ENCODE measurements at places on chromosomes 12 and 14.

GRCh38 chr12:49335955-49336644 lies 888 bp downstream of the C1QL4 start:
- DNase-seq: no peak

GRCh38 chr14:84095681-84096080 lies 1434.3 kb upstream of the FLRT2 start:
- DNase-seq: no peak

GRCh38 chr14:50823762-50824636 lies 7.0 kb downstream of the NIN start:
- DNase-seq: no peak

DNA sequence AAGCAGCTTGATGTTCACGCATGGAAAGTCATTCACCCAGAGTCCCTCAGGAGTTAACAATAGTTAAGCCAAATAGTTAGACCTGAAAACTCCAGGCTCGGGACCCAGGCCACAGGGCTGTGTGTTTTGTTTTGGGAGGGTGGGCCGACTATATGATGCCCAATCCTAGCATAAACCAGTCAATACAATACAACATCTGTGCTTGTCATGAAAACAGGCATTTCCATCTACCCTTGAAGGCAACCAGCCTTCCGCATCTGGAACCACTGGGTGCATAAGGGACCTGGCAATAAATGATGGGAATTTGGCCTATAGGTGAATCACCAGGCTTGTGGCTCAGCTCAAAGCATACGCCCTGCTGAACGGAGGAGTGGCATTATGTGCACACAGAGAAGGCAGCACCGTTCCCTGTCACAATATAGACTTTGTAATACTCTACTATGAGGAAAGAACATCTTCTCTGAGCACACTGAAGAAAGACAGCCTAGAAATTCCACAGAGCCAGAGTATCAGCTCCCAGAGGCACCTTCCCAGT lies 91.0 kb upstream of the FOXN3 start:
- DNase-seq: no peak

- DNase-seq: no peak
Measured at GRCh38 chr14:96917442-96917963, 120.3 kb downstream of the VRK1 start.

GRCh38 chr14:78530078-78530477 lies 359.9 kb downstream of the NRXN3 start:
- peak; percentile 9 for DNase-seq

GRCh38 chr14:22994762-22995275 lies 12.5 kb upstream of the AJUBA start:
- DNase-seq: peak; percentile 75

DNA sequence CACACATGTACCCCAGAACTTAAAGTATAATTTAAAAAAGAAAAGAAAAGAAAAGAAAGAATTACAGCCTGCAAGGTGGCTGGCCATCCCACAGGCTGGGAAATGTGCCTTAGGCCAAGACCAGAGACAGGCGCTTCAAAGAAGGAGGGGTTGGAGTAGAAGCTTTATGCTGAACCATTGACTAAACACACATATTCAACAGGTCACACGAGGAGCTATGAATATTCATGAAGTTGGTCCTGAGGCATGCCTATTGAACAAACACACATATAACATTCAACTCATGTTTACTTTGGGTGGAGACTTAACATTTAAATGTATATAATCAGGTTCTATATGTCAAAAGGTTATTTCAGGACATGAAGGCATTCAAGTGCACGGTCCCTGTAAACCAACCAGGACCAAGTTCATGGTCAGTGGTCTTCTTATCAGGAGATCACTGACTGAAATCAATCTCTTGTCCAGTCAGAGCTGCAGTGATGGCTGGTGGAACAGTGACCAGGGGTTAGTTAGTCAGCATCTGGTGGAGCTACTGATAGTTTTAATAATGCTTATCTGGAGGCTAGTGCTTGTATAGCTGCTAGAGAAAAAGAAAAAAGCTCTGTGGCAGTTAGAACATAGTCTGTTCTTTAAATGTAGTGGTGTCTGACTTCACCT lies 35.6 kb upstream of the ITPR2 start:
- no peak for DNase-seq

DNA sequence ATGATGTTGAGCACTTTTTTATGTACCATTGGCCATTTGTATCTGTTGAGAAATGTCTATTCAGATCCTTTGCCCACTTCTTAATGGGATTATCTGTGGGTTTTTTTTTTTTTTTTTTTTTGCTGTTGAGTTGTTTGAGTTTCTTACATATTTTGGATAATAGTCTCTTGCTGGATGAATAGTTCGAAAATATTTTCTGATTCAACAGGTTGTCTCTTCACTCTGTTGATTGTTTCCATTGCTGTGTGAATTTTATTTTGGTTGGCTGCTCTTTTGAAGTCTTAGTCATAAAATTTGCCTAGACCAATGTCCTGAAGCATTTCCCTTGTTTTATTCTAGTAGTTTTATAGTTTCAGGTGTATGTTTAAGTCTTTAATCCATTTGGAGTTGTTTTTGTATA lies 64.5 kb downstream of the CAND1 start:
- DNase-seq: no peak

DNA sequence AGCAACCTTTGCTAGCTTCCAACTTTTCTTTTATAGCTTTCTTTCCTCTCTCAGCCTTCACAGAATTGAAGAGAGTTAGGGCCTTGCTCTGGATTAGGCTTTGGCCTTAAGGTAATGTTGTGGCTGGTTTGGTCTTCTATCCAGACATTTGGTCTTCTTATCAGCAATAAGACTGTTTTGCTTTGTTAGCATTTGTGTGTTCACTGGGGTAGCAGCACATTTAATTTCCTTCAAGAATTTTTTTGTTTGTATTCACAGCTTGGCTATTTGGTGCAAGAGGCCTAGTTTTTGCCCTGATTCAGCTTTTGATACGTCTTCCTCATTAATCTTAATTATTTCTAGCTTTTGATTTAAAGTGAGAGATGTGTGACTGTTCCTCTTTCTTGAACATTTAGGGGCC lies 130.8 kb downstream of the RAD51B start:
- no peak for DNase-seq

DNA sequence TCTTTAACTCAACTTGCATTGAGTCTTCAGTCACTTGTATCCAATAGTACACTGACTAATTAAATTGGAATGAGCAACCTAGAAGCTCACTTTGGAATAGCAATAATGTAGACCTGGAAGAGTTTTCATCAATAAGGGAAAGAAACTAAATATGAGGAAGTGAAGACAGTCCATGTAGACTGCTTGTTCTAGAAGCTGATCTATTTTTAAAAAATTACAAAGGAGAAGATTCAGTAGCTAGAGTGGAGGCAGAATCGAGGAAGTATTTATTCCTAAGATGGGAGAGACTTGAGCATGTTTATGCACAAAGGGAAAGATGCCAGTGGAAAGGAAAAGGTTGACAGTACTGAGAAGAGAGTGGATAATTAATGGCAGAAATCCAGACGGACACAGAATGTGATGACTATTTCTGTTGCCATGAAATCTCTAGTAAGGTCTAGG lies 156.3 kb upstream of the PDE3A start:
- no peak for DNase-seq

GRCh38 chr12:90076851-90077319 lies 368.2 kb upstream of the ATP2B1 start:
- no peak for DNase-seq

DNA sequence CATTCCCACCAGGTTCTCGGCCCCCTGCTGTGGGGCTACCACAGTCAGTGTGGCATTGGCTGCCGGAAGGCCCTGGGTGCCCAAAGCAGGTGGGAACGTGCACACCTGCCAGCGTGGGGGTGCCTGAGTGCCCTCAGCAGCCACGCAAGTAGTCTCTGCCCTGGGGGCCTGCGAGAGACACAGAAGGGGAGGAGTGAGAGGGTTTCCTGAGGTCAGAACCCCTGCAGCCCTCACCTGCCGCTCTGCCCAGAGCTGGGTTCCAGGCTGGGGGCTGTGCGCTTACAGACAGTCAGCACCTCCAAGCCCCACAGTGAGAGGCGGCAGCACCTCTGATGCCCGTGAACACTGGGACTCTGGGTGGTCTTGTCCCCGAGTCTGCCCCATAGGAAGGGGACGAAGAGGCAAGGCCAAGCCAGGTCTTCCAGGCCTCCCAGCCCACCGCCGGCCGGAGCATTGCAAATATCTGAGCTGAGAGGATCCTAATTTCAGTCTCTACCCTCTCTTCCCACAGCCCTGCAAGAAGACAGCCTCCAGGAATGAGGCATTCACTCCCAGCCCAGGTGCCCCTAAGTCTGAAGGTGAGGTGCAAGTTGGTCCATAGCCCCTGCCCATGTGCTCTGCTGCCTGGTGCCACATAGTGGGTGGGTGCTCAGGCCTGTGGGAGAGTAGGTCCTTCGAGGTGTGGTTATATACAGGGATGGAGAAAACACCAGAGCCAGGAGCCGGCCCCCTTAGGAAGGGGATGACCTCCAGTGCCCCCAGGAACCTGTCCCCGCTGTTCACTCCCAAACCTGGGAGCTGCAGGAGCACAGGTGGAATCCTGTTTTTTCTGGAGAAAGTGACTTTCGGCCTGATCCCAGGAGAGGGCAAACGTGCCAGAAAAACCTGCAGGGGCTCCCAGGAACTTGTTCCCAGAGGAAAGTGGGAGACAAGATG lies 291.1 kb upstream of the RTL1 start:
- DNase-seq: no peak

DNA sequence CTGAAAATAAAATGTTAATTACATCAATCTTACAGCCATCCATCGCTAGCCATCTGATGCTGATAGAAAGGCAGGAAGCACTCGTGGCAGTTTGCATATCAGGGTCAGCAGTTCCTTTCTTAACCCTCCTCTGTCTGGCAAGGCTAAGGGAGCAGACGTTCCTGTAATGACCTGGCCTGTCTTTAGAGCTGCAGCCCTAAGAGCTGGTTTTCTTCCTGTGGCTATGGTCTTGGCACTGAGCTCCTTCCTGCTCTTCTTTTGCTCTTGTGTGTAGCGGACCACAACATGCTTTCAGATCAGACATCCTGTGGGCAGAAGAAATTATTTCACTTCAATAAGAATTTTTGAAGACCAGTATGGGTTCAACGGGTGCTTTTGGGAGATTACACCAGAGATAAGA lies 170.4 kb downstream of the DAD1 start:
- no peak for DNase-seq

DNA sequence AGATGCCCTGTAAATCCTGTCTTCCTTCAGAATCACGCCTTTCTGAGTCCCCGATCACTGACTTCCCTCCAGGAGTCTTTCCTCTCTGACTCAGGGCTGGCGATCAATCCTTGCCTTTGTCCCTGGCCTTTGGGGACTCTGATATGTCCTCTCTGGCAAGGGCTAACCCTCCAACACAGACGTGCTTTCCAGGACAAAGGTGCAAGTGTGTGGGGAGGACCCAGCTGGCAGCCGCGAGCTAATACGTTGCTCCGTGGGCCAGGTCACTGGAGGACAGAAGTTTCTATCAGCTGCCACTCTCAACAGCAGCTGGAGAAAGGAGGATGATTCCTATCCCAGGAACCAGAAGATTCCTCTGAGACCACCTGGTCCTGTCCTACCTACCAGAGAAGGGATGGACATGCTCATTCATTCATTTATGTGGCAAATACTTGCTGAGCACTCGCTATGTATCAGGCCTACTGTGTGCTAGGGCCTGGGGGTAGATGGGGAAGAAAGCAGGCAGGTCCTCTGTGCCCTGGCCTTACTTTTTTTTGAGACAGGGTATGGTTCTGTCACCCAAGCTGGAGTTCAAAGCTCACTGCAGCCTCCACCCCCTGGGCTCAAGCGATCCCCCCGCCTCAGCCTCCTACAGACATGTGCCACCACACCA lies 8.5 kb upstream of the SCARB1 start:
- DNase-seq: no peak

- no peak for DNase-seq
Measured at GRCh38 chr14:79352076-79352630, 859.2 kb downstream of the DIO2 start.

DNA sequence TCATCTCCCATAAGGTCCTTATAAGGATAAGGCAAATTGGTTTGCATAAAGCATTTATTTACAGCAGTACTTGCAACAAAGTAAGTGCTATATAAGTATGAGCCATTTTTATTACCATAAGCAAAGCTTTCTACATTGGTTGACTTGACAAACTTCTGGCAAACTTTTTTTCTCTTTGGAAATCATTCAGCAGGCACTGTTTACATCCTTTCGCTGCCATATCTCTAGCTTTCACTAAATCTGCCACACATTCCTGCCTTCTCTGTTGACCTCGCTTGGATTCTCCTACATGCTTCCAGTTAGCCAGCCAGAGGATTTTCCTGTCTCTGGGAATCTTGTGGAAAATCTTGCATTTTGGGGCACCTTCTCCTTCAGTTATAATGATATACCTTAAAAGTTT lies 21.8 kb upstream of the HDAC7 start:
- DNase-seq: no peak

- DNase-seq: no peak
Measured at GRCh38 chr12:25364529-25365339, 114.0 kb upstream of the KRAS start.

DNA sequence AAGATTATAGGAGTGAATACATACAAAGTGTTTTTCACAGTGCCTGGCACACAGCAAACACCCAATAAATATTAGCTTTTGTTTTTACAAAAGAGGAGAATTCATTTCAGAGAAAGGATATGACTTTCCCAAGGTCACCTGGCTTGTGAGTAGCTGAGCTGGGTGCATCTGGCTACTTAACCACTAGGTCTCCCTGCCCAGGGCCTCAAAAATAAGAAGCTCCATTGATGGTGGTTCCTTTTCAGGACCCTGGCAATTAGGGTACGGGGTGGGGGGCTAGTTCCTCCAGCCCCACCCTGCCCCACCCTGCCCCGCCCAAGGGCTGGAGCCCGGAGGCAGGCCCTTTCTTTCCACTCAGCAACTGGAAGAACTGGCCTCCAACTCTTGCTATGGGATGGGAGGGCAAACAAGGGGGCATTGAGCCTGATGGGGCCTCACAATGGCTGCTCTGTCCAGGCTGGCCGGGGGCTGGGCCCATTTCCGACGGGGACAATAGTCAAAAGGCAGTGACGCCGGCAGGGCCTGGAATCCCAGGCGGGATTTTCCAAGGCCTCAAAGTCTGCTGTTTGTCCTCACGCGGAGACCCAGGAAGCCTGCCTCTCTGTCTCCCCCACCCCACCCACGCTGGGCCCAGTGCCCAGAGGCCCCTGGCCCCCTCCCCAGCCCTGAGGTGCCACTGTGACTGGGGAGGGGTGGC lies 8.2 kb upstream of the ATG101 start:
- no peak for DNase-seq

DNA sequence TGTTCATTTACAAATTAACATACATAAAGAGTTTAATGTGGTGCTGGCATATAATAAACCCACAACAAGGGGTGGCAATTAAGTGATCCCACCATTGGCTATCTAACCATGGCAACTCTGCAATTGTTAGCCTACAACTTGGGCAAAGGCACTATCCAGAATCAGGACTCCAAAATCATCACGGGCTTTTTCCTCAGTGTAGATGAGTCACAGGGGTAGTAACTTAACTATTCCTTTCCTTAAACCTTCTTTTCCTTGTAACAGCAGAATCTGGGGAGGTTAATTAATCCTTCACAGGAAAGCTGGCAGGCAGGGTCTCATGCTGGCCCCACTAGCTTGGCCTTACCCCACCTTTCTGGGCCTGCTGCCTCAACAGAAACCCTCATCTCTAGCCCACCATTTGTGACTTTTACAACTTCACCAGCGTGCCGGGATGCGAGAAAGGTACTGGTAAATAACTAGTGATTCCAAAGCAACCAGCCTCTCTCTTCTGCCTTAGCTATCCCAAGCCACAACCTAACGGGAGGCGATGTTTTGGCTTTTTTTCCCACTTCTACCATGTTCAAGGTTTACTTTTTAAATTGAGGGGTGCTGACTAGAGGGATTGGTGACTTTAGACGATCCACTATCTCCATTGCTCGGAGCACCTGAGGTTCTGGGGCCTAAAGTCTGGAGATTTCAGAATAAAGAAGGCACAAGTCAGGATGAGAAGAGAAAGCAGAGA lies 744 bp downstream of the ATP5MC2 start:
- no peak for DNase-seq

- no peak for DNase-seq
Measured at GRCh38 chr12:54561164-54561563, 11.8 kb downstream of the PDE1B start.

Measured in HFF-Myc (cell line).